AG10803 (cell line): ENCODE measurements at places on chromosomes 12 and 14.
A peak's percentile ranks its signal among the peaks of the same experiment; 100 is the strongest.

GRCh38 chr14:64209444-64210131, 84.6 kb downstream of the ESR2 start:
- DNase-seq, result peak; percentile 63

- DNase-seq, result peak; percentile 81
These were observed 93.3 kb downstream of the NINJ2 start for GRCh38 chr12:569803-570434.

DNA sequence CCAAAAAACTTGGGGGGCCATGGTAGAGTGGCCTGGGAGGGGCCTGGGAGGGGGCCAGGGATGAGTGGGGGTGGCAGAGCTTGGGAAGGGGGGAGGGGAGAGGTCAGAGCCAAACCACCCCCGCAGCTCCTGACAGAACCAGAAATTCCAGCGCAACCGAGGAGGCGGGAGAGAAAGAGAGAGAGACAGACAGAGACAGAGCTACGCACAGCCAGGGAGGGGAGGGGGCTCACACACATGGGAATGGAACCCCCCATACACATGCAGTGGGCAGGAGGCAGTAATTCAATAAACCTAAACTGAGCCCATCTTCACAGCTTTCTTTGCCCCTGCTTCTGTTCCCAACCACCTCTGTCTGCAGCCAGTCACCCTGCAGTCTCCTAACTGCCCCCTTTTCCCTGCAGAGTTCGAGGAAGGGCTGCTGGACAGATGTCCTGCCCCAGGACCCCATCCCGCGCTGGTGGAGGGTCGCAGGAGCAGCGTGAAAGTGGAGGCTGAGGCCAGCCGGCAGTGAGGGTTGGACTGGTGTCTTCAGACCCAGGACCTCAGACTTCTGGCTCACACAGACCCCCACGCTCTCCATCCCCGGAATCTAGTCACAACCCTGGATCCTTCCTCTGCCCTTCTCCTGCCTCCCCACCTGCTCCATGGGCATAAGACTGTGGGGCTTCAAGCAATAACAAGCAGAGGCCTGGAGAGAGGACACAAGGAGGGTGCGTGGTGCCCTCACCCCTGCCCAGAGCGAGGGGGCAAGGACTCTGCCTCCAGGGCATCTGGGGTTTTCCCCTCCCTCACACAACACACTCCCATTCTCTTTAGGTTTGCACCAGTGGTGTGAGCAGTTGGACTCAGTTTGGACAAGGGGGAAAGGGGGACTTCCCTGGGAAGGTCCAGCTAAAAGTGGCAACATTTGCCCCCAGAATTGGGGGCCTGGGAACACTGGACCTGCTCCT, 5.6 kb downstream of the NAB2 start:
- no peak for DNase-seq

- DNase-seq, result no peak
These were observed 17.8 kb upstream of the STAB2 start for GRCh38 chr12:103569278-103569677.

DNA sequence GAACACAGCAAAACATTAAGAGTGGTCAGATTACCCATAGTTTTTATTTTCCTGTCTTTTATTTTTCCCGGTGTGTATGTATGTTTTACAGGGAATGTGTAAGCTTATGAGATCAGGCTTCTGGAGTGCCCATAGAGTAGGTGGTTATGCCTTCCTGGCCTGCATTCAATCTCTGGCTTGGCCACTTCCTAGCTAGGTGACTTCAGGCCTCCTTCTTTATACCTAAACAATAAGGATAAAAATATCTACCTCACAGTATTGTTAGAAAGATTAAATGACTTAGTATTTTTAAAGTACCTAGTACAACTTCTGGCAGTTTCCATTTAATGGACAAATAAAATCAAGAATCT, 42.4 kb downstream of the ITPR2 start:
- DNase-seq, result no peak

DNA sequence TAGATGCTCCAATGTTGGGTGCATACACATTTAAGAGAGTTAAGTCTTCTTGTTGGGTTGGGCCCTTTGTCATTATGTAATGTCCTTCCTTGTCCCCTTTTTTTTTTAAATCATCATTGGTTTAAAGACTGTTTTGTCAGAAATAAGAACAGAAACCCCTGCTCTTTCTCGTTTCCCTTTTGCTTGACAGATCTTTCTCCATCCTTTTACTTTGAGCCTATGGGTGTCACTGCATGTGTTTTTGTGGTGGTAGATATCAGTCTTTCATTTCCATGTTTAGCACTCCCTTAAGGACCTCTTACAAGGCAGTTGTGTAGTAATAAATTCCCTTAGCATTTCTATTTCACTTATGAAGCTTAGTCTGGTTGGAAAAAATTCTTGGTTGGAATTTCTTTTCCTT, 47.4 kb downstream of the RTN1 start:
- DNase-seq, result no peak

DNA sequence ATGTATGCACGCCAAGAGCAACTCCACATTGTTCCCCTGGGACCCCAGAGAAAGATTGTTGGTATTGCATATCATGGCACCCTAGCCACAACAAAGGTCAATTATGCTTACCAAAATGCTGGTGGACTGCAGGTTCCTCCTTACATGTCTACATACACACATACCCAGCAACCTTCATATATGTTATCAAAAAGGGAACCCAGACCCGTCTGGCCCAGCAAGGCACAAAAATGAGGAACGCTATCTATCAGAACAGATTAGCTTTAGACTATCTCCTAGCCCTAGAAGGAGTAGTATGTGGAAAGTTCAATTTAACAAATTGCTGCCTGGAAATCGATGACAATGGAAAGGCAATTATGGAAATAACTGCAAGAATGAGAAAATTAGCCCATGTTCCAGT, 61.5 kb downstream of the DHRS2 start:
- DNase-seq, result no peak

GRCh38 chr12:103573185-103573584, 13.9 kb upstream of the STAB2 start:
- DNase-seq, result no peak

- DNase-seq, result no peak
These were observed 51.1 kb downstream of the SLC38A1 start for GRCh38 chr12:46217541-46218321.

DNA sequence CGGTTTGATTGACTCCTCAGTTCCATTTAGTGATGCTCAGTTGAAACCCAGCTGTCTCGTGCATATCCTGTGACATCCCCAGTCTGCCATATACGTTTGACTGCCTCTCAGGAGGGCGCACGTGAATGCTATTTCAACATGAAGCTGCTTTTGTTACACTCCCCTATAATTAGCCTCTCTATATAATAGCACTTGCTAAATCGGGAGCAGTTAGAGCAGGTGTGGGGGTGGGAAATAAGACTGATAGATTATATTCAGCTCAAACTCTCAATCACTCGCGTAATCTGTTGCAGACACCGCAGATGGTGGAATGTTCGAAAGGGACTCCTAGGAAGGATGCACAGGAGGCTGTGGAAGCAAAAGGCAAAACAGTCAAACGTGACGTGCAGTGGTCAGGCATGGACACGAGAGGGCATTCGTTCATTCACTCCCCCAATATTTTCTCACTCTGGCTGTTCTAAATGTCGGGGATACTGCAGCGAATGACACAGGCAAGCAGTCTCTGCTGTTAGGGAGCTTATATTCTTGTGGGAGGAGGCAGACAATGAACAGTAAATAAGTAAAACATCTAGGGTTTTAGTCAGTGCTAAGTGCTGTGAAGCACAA, 29.8 kb downstream of the KCNA1 start:
- no peak for DNase-seq

DNA sequence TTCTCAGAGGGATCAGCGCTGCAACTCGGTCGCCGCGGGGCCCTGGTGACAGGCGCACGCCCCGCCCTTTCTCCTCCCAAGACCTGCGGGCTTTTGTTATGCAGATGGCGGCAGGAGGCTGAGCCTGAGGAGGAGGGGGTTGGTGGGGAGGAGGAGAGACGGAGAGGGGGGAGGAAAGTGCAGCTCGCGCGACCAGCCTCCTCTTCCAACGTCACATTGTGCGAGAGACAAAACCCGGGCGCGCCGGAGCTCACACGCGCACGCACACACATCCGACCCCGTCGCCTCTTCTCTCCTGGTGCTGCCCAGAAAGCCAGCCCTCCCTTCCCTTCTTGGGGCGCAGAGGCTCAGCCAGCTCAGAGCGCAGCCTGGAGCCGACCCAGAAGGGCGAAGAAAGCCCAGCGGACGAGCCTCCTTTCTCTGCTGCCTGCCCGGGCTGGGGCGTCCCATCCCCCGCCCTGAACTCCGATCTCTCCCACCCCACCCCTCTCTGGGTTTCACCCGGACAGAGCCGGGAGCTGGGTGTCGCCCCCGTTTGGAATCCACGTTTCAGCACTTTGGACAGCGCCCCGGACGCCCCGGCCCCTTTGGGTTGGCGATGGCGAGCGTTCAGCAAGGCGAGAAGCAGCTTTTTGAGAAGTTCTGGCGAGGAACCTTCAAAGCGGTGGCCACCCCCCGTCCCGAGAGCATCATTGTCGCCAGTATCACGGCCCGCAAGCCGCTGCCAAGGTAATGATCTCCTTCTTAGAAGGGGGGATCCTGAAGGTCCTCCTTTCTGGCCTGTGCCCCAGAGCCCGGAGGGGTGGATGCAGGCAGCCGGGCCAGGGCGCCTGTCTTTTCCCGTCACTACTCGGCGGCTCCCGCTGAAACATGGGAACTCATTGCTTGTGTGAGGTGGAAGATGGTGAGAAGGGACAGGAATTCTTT, at the start of gene SRRM4:
SRRM4 (plus strand) TSS at position 257 of the 927 bp plus-strand sequence; CDS start at position 599, 342 bp downstream.
- DNase-seq, result no peak

DNA sequence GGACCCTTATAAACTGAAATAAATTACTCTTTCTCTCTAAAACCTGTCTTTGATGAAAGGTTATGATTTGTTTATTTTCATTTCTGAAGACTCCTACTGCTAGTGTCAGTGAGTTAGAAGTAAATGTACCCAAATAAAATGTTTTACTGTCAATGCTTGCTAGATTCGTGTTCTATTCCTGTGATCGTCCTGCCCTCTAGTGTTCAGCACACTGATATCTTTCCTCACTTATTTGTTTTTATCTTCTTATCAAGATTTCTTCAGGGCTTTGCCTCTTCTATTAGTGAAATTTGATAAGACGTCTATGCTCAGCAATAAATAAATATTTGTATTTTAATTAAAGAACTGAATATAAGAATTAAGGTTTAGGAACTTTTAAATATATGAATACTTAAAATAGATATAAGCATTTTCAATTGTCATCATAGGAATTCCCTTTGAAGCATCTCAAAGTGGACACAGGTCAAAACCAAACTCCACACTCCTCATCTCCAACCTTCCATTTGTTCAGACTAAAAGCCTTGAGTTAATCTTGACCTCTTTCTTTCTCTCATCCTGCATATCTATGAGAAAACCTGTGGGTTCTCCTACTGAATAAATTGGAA, 75.8 kb downstream of the C12orf50 start:
- DNase-seq, result peak; percentile 40
